CD8-positive, alpha-beta memory T cell (primary cell): ENCODE measurements at places on chromosomes 3 and 15.

GRCh38 chr3:188798556-188799145 is 373.1 kb upstream of the TPRG1 start:
- no peaks in the 10 kb centered on the region for H3K27me3 ChIP-seq
- no peak for DNase-seq
- no peak overlapping the region for H3K27ac ChIP-seq
- H3K4me3 ChIP-seq = no peak overlapping the region
- no peaks in the 10 kb centered on the region for H3K4me1 ChIP-seq
- H3K36me3 ChIP-seq = no peaks in the 10 kb centered on the region

DNA sequence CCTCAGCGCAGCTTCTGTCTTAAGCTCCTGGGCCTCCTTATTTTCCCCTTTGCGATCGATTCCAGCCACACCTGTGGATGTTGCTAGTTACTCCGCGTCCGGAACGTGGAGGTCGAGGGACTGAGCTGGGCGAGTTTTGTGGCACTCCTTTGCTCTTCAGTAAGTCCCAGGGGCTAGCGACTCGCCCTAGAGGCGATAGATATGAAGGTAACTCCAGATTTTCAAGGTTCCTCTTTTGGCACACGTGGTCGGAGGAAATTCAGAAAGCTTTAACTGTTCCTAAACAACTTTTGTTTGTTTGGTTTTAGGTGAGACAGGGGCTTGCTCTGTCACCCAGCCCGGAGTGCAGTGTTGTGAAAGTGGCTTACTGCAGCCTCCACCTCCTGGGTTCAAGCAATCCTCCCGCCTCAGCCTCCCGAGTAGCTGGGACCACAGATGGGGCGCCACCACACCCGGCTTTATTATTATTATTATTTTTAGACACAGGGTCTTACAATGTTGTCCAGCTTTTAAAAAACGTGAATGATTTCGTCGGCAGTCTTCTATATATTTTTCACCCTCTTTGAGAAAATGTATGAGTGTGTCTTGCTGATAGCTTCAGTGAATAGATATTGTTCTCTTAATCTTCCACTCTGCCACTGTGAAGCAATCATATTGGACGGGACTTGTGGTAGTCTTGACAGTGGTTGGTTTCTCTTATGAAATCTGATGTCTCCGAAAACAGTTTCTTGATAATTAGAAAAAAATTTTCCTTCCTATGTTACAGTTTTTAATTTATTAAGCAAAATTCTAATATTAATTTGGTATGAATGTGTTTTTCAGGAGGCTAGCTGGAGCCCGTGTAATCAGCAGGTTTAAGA is 785 bp downstream of the MFSD1 start:
- H3K27ac ChIP-seq = peak overlapping the region; percentile 71
- peaks cover 33% of the 10 kb centered on the region for H3K4me1 ChIP-seq
- DNase-seq = no peak
- peaks cover 10% of the 10 kb centered on the region for H3K36me3 ChIP-seq
- H3K4me3 ChIP-seq = peak overlapping the region; percentile 95
- no peaks in the 10 kb centered on the region for H3K27me3 ChIP-seq

DNA sequence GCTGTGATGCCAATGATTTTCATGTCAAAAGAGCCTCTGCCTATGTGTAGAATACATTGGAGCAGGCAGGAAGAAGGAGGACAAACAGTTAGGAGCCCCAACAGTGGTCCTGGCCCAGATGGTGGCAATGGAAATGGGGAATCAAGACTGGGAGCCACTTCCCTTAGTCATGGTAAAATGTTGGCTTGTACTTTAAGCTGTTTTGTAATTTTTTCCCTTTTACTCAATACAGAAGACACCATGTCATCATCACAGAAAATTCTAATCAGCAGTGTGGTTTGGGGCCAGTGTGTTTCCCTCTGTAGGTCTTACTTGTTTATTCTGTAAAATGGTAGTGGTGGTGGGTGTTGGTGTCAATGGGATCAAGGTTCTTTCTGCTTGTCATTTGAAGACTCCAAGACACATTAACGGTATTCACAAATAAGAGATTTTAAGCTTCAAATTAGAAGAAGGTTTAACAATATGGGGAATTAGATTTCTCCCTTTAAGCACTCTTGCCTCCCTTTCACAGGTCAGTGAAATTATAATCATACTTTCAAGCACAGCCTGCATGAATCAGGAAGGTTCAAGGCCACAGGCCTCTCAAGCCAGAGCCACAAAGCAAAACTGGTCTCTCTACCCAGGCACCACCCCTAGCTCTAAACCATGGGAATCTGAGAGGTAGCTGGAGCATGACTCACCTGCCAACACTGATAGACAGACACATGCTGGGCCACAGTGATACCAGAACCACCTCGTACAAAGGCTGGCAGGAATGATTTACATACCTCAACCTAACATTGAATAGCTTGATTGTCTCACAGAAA is 24.9 kb downstream of the SIAH2 start:
- no peak overlapping the region for H3K27ac ChIP-seq
- no peaks in the 10 kb centered on the region for H3K27me3 ChIP-seq
- no peaks in the 10 kb centered on the region for H3K36me3 ChIP-seq
- peaks cover 20% of the 10 kb centered on the region for H3K4me1 ChIP-seq
- DNase-seq = no peak

DNA sequence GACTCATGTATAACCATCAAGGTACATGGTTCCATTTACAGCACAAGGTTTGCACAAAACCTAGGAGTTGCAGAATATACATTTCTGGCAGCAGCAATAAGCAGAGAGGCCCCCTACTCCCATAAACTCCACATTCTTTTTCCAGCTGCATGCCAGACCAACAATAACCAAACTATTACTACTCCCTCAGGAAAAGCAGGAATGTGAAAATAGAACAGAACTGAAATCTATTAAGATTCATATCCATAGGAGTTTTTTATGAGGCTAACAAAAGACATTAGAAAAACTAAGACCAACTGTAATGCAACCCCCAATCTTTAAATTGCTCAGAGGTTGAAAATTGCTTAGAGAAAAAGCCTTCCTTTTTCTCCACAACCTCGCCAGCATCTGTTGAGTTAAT is 27.6 kb upstream of the TOP2B start:
- no peaks in the 10 kb centered on the region for H3K4me1 ChIP-seq
- DNase-seq = no peak
- H3K4me3 ChIP-seq = no peak overlapping the region
- no peaks in the 10 kb centered on the region for H3K27me3 ChIP-seq
- no peaks in the 10 kb centered on the region for H3K36me3 ChIP-seq

- H3K4me3 ChIP-seq = no peak overlapping the region
- no peak for DNase-seq
- no peaks in the 10 kb centered on the region for H3K4me1 ChIP-seq
- peaks cover 3% of the 10 kb centered on the region for H3K27me3 ChIP-seq
Measured at GRCh38 chr15:44087578-44088465, 107.2 kb downstream of the FRMD5 start.

DNA sequence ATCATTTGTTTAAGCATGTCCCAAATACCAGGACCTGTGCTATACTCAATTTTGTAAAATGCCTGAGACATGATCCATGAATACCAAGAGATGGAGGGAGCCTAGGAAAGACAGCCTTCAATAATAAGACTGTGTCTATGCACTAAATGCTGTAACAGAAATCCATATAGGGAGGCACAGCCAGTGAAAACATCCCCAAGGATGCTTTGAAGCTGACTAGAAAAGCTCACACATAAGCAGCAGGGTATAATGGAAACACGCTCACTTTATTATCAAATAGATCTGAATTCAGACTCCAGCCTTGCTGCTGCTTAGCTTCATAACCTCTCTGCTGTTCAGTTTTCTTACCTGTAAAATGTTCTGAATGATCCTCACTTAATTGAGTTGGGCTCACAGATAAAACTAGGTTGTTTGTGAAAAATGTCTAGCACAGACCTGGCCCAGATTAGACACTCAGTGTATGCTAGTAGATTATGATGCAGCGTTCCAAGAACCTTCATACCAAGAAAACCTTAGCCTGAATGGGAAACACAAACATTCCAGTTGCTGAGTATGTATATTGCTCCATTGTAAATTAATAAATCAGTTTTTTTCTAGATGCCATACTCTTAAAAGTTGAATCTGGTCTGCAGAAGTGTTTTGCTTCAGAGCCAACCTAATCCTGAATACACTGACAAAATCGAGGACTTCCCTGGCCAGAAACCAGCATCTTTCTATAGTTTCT is 3.8 kb upstream of the LARP6 start:
- no peak overlapping the region for H3K4me3 ChIP-seq
- peaks cover 5% of the 10 kb centered on the region for H3K27me3 ChIP-seq
- no peaks in the 10 kb centered on the region for H3K36me3 ChIP-seq
- no peaks in the 10 kb centered on the region for H3K4me1 ChIP-seq
- no peak for DNase-seq

DNA sequence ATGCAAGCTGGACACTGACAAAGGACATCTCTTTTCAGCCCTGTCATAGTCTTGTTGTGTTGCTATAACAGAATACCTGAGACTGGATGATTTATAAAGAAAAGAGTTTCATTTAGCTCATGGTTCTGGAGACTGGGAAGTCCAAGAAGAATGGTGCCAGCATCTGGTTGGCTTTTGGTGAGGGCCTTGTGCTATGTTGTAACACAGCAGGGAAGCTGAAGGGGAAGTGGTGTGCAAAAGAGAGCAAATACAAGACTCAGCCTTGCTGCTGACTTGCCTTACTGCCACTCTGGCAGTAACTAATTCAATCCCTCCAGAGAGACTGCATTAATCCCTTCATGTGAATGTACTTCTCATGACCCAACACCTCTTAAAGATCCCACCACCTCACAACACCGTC is 356.3 kb upstream of the PROK2 start:
- H3K27ac ChIP-seq = no peak overlapping the region
- H3K36me3 ChIP-seq = no peaks in the 10 kb centered on the region
- no peaks in the 10 kb centered on the region for H3K27me3 ChIP-seq
- no peak for DNase-seq
- no peak overlapping the region for H3K4me3 ChIP-seq
